Effector CD4-positive, alpha-beta T cell (primary cell): ENCODE measurements at places on chromosomes 11 and 22.

- no peak for DNase-seq
Measured at GRCh38 chr11:66291706-66292542, at the start of gene TMEM151A. Gene TMEM151A, plus strand, starts transcription at chr11:66291894. Its CDS starts 120 bp downstream, at chr11:66292014.

GRCh38 chr11:81026032-81026431, 1585.2 kb upstream of the TENM4 start:
- DNase-seq = no peak

DNA sequence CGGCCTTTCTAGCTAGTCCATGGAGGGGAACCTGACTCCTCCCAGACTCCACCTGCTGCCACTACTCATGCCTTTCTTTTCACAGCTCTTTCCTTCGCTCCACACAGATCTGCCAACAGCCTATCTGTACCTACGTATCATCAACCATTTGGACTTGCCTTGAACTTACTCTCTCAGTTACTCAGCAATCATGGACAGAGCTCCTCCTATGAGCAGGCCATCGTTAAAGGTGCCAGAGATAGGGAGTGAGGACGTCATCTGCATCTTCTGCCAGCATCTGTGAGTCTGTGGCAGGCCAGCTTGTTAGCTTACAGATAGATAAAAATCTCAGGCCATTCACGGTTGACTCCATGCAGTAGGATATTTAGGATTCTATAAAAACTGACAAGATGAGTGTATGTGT, 162.9 kb upstream of the ZBED5 start:
- DNase-seq = no peak

DNA sequence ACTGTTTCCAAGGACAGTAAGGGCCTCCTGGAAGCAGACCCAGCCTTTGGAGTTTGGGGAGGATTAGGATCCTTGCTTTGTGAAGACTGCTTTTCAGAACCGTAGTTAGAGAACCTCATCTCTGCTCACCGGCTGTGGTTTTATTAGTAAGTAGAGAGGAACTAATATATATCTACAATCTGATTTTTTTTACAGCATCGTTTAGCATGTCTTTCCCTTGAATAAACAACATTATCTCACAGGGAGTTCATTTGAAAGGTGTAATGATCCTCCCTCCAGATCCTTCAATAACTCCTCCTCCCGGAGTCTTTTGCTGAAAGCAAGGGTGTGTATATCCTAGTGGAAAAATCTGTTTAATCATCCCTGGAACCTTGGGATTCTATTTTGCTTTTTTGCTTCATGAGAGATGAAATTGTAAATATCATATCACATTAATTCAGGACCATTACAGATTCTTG, 132.7 kb downstream of the DBX1 start:
- no peak for DNase-seq

- DNase-seq = no peak
Measured at GRCh38 chr22:19943082-19944026, 1.7 kb upstream of the TXNRD2 start.

- no peak for DNase-seq
Measured at GRCh38 chr22:43850529-43850928, 11.8 kb downstream of the SULT4A1 start.

DNA sequence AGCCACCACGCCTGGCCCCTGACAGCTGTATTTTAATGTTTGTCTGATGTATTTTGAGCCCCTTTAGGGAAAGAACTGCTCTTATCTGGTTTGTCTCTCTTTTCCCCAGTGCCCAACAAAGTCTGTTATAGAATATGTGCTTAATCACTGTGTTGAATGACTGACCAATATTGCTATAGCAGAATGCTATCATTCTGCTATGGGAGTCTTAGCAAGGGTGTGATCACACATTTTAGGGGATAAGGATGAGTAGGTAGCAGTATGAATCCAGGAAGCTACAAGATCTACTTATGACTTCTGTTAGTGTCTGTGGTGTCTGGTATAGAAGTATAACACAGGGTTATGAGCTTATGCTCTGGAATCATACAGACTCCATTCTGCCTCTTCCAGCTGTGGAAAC, 117.5 kb upstream of the RRM1 start:
- no peak for DNase-seq
